ENCODE measurements at places on chromosomes 6 and 20. TPM values are rescaled to one million over a fixed set of nuclear protein-coding genes. Genes with fewer than 3 reads are reported as not detected.

The SLC2A10 gene
- polyA plus RNA-seq = not detected

The METTL24 gene
- not detected for polyA plus RNA-seq

The HRH3 gene
- polyA plus RNA-seq = not detected

The ARMC12 gene
- polyA plus RNA-seq = 2.8 TPM

The FABP7 gene
- polyA plus RNA-seq = not detected

The CFAP206 gene
- polyA plus RNA-seq = not detected

GRCh38 chr20:63342561-63343459, 18.3 kb downstream of the CHRNA4 start:
- no peak for DNase-seq

- DNase-seq = peak; percentile 23
Observed at GRCh38 chr20:4896971-4897497, 104.3 kb downstream of the SLC23A2 start.

- peak; percentile 67 for DNase-seq
Observed at GRCh38 chr6:34027445-34027936, 118.4 kb downstream of the GRM4 start.

GRCh38 chr6:157126183-157127098, 196.9 kb downstream of the TMEM242 start:
- no peak for DNase-seq

DNA sequence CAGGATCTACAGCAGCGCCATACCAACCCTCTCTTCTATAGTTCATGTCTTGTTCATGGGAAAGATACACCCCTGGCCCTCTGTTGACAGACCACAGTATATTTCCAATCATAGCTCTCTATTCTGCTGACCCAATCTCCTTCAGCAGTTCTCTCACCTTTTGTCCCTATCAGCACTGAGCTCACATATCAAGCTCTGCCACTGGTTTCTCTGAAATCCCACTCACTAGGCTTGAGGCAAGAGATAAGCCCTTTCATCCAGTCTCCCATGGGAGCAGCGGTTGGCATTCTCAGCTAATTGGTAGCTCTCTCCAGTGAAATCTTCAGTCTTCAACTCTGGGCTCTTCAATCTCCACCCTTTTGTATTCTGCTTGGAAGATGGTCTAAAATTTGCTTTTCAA, 313.4 kb downstream of the GJA1 start:
- DNase-seq = no peak

DNA sequence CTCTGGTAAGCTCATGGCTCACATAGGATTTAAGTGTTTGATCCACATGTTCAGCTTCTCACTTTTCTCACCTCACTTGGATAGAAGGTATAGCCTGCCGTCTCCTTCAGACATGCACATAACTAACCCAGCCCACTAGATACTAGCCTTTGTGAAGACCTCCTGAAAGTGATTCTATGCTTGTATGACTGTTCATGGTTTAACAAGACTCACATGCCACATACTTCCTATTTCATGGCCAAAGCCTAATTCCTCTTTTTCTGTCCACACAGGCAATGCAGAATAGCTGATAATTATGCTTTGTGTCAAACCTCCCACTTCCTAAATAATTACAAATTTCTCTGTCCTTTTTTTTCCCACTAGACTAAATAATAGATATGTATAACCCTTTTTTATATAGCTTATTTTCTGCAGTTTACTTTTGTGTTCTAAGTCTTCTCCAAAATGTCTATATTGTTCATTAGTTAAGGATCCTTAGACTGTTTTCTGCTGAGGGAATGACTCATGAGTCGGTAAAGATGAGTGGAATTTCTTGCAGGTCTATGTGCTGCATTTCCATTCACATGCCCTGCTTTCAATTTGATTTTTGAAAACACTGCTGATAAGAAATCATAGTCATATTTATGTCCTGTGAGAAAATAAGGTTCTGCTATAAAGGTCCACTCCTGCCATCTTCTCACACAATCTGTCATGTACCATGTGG, 43.0 kb downstream of the HDDC2 start:
- no peak for DNase-seq

- DNase-seq = no peak
Observed at GRCh38 chr6:67210450-67210849, 1424.6 kb upstream of the ADGRB3 start.

DNA sequence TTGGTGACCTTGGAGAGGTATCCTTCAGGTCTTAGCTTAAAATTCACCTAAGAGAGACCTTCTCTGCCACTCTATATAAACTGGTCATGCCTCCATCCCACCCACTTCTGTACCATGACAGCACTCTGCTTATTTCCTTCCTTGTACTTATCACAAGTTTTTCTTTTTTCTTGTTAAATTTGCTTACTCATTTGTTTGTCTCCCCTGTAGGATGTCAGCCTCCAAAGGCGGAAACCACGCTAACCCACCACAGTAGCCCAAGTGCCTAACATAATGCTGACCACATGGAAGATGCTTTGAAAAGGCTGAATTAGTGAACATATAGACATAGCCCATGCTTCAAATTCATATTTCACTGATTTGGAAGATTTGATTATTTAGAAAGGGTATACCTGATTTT, 5.4 kb downstream of the BMP6 start:
- no peak for DNase-seq

DNA sequence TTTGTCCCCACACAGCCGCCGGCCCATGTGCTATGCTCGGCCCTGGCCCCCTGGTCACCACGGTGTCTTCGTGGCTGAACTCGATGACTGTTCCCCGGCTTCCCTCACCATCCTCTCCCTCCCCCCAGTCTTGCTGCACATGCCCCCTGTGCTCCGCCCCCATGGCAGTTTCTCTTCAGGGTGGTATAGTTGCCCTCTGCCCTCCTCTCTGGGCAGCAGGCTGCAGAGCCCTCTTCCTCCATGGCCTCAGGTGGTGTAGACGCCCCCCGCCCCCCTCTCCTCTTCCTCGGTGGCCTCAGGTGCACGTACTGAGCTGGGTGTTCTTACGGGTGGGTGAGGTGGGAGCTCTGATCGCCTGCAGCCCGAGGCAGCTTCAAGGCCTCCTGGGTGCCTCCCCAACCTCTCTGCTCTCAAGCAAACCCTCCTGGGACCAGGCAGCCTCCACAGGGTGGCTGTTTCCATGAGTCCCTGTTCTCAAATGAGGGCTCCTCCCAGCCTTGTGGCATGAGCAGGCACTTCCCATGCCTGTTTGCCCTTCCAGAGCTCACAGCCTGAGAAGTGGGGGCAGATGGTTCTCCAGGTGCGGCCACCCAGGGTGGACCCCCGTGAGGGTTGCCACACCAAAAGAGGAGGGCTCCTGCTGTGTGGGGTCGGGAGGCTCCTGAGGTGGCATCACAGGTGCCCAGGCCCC, 24.8 kb downstream of the COL20A1 start:
- no peak for DNase-seq

DNA sequence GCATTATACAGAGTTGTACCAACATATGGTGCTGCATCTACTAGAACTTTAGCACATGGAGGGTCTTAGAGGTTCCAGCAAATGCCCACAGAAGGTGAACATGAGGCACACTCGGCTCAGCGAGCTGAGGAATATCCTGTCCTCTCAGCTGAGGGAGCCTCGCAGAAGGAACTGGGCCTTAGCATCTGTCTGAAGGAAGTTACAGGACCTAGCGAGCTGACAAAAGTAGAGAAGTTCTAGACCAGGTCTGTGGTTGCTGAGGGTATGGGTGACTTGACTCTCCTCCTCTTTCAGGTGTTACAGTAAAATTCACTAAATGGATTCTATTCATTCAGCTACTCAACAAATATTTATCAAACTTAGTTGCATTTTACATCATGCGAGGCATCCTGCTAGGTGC, 157.2 kb downstream of the ZDHHC14 start:
- DNase-seq = peak; percentile 67

DNA sequence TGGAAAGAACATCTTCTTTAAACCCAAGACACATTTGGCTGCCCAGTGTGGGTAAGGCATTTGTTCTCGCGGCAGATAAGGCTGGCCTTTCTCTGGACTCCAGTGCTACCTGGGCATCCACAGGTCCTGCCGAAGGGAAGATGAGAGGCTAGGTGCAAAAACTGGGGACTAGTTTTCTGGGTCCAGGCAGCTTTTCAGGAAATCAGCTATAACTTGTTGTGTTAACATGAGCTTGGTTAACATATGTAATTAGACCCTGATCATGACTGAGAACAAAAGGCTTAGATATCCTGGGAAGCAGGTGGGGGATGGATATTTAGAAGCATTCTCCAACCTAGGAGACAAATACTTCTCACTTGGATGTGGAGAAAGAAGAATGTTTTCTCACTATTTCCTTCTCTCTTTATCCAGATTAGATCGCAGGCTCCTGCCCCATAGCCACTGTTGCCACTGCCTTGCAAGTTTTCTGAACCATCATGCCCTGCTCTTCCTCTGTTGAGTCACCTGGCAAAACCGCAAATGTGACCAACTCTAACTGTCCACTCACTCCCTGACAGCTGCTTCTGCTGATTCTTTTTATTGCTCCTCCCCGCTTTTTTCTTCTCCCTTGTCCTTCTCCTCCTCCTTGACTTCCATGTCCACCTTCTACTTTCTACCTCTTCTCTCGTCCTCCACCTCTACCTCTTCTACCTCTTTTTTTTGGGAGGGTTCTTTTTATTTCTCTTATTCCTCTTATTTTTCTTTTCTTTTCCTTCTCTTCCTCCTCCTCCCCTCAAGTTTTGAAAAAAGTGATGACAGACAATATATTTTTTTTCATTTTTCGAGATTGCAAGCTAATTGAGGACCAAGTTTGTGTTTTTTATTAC, 258.1 kb downstream of the UTRN start:
- DNase-seq = no peak

DNA sequence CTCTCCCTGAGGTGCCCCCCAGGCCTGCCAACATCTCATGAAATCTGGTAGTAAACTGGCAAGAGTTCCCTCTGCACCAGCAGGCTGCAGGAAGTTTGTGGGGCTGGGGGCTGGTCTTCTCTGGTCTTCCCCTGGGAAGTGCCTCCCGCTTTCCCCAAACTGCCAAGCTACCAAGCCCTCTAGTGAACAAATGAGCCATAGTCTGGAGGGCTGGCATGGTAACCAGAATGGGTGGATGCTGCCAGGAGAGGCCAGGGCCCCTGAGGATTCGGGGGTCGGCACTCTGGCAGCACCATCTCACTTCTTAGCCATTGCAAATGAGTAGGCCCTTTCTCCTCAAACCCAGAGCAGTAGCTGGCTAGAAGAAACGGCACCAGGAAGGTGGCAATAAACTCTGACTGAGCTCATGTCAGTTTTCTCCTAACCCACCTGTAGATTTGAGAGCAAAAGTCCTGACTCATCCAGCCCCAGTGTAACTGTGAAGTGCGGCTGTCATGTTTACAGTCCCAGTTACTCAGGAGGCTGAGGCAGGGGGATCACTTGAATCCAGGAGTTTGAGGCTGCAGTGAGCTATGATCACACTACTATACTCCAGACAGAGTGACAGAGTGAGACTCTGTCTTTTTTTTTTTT, 35.9 kb downstream of the ZC3H12D start:
- no peak for DNase-seq

- peak; percentile 89 for DNase-seq
Observed at GRCh38 chr6:399785-400534, 8.4 kb downstream of the IRF4 start.

DNA sequence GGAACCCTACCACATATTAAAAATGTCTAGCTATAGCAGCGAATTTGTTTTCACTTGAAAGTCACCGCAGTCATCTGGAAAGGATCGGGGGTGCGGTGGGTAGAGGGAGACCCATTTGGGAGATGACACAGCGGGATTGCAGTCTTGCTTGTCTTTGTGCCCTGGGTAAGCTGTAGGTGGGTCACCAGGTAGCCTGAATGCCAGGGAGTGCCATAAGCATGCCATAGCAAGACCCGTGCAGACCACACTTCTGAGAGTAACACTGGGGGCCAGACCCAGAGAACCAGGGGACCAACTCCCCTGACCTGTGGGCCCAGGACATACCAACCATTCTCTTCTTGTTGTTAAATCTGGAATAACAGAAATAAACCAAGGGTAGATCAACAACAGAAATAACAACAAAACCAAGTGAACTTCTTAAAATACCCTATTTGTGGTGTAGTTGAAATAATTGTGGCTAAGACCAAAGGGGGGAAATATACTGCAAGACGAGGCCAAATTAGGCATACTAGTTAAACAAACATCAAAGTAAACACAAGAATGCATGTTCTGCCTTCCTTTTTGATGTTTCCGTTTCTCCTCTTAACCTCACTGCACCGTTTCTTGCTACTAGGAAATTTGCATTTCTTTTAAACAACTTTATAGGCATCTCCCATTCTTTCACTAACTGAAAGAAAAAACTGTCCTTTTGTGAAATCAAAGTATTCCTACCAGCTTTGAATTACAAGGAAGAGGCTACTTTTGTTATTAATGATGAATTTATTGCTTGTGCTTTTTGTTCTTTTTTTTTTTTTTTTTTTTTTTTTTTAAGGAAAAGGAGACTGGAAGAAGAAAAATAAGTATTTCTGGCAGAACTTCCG, 128.2 kb downstream of the SASH1 start:
- DNase-seq = no peak

DNA sequence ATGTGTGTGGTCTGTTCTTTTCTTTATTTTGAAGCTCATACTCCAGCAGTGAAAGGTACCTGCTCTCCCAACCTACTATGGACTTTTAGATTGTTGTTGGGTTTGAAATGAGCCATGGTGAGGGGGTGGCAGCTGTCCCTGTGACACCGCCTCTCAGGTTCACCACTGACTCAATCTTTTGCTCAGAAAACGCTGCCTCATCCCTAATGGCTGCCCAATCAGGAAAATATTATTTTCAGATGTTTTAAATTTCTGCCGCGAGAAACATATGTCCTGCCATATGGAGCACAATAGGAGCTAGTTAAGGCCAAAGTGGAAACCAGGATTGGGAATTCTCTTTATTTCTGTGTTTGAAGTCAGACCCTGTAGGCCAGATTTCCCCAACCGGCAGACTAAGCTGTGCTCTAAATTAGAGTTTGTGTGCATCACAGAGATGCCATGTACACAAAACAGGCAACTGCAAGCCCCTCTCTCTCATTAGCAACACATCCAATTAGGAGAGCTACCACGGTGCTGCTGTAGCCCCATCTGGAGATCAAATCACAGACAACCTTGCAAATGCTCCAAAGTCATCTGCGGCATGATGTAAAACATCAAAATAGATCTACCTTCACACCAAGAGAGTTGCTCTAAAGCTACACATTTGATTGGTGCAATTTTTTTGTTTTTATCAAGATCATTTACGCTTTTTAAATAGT, 144.1 kb upstream of the BACH2 start:
- no peak for DNase-seq

DNA sequence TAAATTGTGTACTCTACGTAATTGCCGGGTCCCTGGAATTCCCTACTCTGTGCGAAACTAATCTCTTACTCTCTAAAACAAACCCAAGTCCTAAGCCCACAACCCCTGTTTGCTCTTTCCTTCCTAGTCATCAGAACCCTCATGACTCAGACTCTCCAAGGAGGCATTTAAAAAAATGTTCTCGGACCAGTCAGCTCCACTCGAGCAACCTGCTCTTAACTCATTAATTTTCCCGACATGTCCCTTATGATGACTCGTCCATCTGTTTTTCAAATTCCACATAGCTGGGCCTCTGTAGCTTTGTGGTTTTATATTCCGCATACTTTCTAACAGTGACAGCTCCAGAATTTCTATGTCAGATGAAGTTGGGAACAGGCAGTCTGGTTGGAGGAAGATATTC, 2.6 kb upstream of the MUC22 start:
- no peak for DNase-seq
